ENCODE measurements at places on chromosomes 3 and 15. TPM values are rescaled to one million over a fixed set of nuclear protein-coding genes. Genes with fewer than 3 reads are reported as not detected.
A peak's percentile ranks its signal among the peaks of the same experiment; 100 is the strongest.

DNA sequence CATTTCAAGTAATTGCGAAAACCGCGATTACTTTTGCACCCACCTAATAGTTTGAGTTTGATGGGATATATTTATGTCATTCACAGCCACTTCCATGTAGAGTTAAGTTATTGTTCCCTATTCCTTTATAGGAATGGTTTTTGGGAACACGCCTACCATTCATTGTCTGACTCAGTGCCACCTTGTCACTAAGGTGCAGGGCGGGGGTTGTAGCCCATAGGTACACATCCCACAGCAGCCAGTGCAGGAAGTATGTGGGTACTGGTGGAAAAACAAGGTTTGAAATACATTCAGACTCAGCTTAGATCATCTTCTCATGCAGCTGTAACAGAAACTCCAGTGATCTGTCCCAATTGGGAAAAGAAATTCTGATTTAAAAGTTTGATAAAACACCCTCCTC lies 48.2 kb upstream of the CFAP161 start:
- DNase-seq = no peak

DNA sequence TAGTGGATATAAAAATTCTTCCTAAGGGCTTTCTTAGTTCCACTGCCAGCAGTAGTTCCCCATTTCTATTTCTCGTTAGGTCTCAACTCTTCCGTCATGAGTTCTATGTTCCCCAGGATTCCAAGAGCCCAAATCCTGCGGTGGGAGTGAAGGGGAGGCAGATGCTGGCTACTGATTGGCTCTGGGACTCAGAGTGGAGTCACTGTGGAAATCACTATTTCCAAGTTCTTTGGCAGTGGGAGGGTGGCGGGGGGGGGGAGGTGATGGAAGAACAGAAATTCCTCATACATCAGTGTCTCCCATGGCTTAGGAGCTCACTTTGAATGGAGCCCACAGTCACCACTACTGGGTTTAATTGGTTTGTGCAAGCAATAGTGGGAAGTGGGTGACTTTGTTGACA lies 5.6 kb downstream of the CCR1 start:
- DNase-seq = no peak

- no peak for DNase-seq
Measured at GRCh38 chr3:15476378-15476777, 45.1 kb downstream of the COLQ start.

GRCh38 chr3:159994182-159994581 lies 5.5 kb downstream of the IL12A start:
- no peak for DNase-seq

- no peak for DNase-seq
Measured at GRCh38 chr3:195248281-195248680, 22.7 kb downstream of the XXYLT1 start.

- no peak for DNase-seq
Measured at GRCh38 chr3:45010811-45011333, 15.2 kb upstream of the CLEC3B start.

GRCh38 chr15:55700876-55701275 lies 42.1 kb downstream of the PRTG start:
- DNase-seq = no peak

- peak; percentile 10 for DNase-seq
Measured at GRCh38 chr3:156150434-156151066, 30.2 kb downstream of the KCNAB1 start.

DNA sequence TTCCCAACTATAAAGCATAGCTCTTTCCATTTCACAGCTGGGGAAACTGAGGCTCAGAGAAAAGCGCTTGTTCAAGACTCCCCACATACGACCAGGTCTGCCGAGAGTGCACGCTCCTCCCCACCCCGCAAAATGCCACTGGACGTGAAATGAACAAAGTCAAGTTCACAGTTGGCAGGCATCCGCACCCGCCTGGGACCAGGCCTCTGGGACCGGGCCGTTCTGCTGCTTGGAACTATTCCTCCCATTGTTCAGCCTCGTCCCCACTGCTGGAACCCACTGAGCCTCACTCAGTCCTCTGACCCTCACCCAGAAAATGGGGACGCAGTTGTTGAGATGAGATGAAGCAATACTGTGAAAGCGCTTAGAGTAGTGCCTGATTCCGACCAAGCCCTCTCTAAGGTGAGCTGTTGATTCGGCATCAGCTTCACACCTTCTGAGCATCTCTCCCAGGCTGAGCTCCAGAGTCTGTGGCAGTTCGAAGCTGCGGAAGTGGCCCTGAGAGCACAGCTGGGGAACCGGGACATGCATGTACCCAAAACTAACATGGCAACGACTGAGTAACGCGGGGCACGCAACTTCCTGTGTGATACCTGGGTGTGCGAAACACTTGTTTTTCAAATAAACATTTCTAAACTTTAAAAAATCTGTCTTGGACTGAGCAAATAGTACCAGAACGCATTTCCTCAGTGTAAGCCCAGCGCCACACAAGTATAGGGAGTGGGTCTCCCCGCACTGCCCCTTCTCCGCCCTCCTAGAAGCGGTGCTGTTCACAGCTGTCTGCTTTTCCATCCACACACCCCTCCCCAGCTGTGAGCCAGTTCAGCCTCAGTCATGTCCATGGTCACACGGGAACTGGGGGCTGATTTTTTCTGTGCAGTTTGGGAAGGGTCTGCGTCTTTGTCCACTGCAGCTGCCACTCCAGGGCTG lies 93.4 kb downstream of the CHSY1 start:
- DNase-seq = no peak

DNA sequence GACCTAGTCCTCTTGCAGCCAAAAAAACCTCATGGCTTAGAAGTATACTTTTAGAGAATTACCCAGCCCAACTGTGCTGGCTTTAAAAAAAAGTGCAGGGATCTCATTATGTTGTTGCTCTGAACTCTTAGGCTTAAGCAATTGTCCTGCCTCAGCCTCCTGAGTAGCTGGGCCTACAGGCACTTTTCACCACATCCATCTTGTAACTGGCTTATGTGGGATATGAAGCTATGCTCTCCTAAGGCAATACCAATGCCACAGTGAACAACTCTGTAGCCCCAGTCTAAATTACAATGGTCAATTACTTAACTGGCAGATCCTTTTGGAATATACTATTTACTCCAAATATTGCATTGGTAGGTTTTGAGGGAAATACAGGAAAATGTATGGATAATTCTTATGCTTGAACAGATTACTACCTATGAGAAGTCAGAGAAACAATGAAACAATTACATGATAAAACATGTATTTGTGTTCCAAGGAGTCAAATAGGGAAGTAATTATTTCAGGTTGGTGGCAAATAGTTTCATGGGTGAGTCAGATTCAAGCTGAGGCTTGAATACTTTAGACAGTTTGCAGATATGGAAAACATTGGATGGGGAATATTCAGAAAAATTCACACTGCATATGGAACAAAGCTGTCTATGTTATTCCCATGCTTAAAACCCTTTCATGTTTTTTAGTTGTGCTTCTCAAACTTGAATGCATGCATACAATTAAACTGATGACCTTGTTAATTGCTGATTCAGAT lies 34.6 kb upstream of the GPR149 start:
- no peak for DNase-seq

- no peak for DNase-seq
Measured at GRCh38 chr3:63800097-63800496, 19.0 kb upstream of the C3orf49 start.

DNA sequence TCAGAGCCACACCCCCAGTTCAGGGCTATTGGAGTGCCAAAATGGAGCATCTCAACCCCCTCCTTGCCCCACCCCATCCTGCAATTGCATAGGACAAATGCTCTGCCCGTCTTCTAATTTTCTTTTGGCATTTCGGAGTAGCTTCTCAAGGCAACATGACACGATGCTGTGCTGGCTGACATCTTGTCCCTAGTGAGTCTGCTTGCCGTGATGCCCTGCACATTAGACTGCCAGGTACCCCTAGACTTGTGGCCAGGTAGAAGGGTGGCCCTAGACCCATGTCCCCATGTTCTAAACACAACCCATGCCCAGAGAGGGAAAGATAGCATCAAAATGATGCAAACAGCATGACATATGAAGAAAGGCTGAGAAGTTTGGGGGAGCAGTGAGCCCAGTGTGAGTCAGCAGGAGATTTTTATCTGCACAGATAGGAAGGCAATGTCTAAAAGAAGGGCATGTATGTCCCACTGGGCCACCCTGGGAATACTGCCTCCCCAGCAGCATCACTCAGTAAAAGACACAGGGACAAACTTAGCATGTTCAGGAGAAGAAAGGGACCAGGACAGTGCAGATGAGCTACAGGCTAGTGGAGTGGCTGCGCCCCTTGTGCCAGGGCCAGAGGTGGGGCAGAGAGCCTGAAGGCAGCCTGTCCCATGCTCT lies 36.8 kb downstream of the CA12 start:
- no peak for DNase-seq

GRCh38 chr3:144244662-144245061 lies 273.0 kb downstream of the DIPK2A start:
- DNase-seq = no peak

- DNase-seq = no peak
Measured at GRCh38 chr3:101635345-101635744, 41.6 kb downstream of the ZBTB11 start.

- DNase-seq = no peak
Measured at GRCh38 chr15:50055750-50056157, 63.3 kb downstream of the ATP8B4 start.

DNA sequence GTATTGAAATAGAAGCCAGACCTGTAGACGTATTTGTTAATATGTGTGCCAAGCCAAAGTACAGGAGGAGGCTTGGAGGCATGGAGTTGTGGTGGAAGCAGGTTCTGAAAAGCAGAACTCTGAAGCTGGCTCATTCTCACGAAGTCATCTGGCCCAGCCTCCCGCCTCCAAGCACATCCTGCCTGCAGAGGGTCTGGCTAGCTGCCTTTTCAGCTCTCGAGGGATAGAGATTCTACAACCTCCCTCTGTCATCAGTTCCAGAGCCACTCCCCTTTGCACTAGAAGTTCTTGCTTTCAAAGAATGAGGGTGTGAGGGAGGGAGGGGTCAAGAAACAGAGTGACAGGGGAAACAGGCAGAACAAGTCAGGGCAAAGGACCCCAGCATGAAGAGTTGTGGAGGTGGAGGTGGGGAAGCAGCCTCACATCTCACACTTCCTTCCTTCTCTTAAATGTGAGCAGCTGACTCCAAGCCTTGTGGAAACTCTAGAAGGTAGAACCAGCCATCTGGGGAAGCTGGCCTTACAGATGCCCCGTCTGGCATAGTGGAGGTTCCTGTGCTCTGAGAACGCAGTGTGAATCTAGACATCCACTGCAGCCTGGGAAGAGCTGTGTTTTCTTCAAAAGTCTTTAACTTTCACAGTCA lies 95.3 kb downstream of the SLC49A4 start:
- peak; percentile 39 for DNase-seq

GRCh38 chr3:171311784-171312183 lies 148.4 kb downstream of the TNIK start:
- DNase-seq = no peak

GRCh38 chr3:182937293-182938051 lies 42.9 kb downstream of the DCUN1D1 start:
- DNase-seq = no peak

GRCh38 chr3:32420126-32421038 lies 28.7 kb downstream of the CMTM7 start:
- DNase-seq = no peak

GRCh38 chr3:112647122-112647521 lies 6.2 kb upstream of the CCDC80 start:
- peak; percentile 71 for DNase-seq

DNA sequence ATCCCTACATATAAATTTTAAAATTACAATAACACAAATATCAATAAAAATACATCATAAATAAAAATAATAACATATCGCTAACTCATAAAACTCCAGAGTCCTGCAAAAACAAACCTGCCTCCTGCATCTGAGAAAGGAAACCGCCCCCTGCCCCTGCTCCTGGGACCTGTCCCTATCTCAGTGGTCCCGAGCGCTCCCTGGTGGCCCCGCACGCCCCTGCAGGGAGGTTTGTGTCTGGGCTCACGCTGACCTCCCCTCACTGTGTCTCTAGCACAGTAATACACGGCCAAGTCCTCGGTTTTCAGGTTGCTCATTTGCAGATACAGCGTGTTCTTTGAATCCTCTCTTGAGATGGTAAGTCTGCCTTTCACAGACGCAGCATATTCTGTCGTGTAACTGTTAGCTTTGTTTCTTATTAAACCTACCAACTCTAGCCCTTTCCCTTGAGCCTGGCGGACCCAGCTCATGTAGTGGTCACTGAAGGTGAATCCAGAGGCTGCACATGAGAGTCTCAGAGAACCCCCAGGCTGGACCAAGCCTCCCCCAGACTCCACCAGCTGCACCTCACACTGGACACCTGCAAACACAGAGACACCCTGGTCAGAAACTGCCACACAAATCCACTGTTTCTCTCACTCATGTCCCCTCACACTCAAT lies 554.1 kb downstream of the GOLGA6L6 start:
- peak; percentile 32 for DNase-seq

GRCh38 chr3:186849374-186849975 lies 7.0 kb downstream of the ADIPOQ start:
- no peak for DNase-seq

- DNase-seq = no peak
Measured at GRCh38 chr3:147760941-147761340, 351.8 kb downstream of the ZIC1 start.

DNA sequence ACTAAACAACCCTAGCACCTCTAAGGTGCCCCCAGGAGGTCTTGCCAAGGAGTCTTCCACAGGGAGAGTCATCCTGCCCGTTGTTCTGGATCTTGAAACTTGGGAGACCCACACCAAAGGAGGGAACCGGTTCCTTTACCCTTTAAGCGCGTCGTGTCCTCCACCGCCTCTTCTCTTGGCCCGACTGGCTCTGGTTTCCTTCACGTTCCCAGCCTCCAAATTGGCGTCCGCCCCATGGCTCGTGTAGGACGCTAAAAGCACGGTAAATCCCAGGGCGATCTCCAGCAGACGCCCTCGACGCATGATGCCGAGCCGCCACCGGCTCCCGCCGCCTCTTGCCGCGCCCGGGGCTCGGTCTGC lies 1.1 kb downstream of the FBN1 start:
- peak; percentile 58 for DNase-seq

DNA sequence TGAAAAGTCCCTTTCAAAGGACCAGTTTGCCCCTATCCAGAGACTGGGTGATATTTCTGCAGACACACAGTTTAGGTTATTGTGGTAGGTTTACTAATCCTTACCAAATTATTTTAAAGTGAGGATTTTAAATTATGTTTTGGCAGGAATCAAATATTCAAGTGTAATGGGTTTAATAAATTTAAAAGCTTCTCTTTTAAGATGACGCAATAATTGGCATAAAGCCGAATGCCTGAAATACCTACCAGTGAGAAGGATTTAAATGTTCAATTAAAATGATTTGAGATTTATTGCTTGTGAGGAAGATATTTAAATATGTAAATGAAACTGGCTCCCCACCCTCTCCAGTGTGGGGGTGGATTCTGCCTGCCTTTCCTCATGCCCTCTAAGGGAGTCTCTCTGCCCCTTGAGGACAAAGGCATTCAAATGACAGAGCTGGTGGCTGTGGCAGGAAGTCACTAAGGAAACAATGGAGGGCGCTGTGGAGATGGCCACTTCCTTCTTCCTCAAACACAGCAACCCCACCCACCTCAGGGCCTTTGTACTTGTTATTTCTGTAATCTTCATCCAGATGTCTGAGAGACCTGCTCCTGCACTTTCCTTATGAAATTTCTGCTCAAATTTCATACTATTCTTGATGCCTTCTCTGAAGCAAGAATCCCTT lies 131.7 kb downstream of the TNIK start:
- no peak for DNase-seq

Gene TUSC7
- not detected for total RNA-seq

Gene GPR62
- total RNA-seq = not detected

Gene CPN2
- total RNA-seq = not detected

Gene TLR9
- not detected for total RNA-seq

Gene PDCD10
- total RNA-seq = 171 TPM

Gene PLA2G4B
- total RNA-seq = 0.20 TPM

Gene LRRIQ4
- not detected for total RNA-seq

Gene THPO
- not detected for total RNA-seq

Gene PLSCR2
- not detected for total RNA-seq

Gene GOLGA6L25
- total RNA-seq = not detected

Gene ELP6
- 20.6 TPM for total RNA-seq

Gene CP
- total RNA-seq = not detected

Gene PLCB2
- not detected for total RNA-seq

Data from MG63 (cell line).